ENCODE measurements at places on chromosomes 11 and 22. TPM values are rescaled to one million over a fixed set of nuclear protein-coding genes. Genes with fewer than 3 reads are reported as not detected.
A peak's percentile ranks its signal among the peaks of the same experiment; 100 is the strongest.

- no peak for DNase-seq
Observed at GRCh38 chr11:23554002-23554401, 693.7 kb upstream of the CCDC179 start.

DNA sequence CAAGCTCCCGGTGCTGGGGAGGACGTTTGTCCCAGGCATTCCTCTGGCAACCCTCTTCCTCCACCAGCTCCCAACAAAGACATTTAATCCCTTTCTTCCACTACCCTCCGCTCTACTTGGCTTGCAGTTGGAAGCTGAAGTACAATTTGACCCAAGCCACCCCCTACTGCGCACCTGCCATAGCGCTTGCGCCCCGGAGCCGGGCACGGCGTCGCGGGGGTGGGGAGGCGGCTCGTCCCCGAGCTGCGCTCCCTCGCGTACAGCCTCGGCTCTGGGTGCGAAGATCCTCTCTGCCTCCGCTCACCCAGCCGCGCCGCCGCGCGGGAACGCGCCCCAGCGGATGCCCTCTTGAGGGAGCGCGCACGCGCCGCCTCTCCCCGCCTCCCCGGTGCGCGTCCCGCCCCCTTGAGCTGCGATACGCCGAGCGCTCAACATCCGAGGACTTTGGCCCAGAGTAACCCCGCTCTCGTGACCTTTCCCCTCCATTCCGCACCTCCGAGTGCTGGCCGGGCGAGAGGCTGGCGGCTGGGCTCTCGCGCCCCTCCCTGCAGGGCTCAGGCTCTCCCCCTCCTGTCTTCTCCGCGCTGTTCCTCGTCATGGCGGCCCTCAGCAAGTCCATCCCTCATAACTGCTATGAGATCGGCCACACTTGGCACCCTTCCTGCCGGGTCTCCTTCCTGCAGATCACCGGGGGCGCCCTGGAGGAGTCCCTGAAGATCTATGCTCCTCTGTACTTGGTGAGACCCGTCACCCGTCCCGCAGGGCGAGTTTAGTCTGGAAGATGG is at the start of gene TMEM135:
TMEM135 (plus strand) TSS at position 485 of the 785 bp plus-strand sequence; CDS start at position 597, 112 bp downstream.
- DNase-seq, result peak; percentile 95

DNA sequence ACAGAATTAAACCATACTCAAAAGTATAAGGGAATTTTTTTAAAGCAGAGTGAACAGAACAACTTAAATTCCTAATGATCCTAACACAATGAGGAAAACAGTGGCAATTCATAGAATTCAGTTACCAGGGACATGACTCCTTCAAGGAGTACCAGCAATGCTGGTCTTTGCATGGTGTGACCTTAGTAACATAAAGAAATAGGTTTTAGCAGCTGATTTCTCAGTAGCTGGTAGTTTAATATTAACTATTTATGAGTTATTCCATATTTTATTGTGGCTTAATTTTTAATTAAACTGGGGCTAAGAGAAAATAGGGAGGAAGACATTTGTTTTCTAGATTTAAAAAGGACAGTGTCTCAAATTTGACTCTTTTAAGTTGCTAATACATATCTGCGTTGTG is 30.9 kb downstream of the CHKA start:
- no peak for DNase-seq

DNA sequence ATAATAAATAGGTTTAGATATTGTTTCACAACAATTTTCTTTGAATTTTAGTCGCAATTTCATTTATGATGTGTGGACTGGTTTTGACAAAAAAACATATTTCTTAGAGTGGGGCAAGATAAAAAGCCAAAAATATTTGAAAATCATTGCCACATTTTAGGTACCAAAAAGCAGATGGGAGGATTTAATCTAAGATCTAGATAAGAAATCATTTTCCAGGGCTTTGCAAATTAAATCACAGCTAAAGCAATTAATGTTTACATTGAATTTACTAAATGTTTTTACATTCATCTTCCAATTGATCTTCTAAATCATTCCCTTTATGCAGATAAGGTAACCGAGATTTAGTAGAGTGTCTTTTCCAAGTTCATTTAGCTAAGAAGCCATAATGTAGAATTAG is 1386.0 kb upstream of the TENM4 start:
- DNase-seq, result no peak

DNA sequence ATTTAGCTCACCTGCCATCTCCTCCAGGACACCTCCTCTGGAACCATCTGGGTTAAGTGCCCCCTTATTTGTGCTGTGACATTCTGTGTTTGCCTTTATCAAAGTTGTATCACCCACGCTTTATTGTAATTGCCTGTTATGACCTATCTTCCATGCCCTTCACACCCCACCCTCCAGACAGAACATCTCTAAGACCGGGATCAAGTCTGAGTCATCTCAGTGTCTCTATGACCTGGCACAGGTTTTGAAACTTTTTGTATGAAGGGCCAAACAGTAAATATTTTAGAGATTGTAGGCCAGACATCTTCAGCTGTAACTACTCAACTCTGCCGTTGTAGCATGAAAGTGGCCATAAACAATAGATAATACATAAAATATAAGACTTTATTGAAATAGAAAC is 161.8 kb downstream of the SPON1 start:
- no peak for DNase-seq

DNA sequence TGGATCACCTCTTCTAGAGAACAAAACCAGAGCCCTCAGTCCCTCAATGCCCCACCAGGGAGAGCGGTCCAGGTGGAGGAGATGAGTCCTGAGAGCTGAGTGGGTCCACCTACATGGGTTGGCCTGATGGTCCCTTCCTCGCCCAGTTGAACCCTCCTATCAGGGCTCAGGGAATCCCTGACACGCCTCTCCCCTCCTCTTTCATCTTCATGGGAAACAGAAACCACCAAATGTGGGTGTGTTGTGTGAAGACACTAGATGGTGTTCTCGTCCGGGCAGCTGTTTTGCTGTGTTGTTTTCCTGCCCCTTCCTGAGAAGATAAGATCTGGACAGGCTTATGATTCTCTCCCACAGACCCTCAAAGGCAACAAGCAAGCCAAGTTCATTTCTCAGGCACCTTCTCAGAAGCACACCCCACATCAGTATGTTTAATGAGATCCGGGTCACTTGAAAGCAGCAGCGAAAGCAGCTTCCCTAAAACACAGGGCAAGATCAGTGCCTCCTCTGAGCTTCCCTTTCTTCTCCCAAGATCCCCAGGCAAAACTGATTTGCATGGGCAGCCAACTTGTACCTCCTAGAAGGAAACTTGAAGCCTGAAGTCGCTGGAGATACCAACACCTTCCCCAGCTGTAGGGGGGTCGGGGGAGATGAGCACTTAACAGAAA is 35.3 kb upstream of the POU2AF1 start:
- no peak for DNase-seq

DNA sequence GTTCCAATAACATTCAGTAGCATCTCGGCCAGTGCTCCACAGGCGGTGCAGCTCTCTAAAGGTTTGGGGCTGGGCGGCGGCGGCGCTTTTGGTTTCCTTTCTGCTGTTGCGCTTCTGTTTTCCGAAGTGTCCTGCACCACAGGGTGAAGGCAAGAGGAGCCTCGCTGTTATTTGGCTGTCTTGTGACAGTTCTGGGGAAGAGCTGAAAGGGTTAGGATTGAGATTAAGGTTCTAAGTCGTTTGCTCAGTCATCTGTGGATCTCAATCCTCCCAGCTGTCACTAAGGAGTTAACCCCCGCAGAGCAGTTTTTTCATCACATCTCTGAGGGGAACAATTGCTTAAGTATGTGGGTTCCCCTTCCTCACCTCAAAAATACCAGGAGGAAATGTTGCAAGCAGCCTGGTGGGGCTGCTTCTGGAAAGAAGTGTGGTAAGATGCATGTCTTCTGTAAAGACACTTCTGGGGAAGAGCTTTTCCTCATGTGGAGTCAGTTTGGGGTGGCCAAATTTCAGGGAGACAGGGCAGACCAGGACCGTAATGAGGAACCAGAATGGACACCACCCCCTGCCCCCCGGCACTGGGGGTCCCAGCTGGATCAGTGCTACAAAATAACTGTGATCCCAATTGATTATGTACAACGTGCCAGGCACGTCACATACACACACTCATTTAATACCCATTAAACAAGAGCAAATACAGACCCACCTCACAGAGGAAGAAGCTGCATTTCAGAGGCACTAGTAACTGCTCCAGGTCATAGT is 14.2 kb downstream of the TMEM121B start:
- no peak for DNase-seq

DNA sequence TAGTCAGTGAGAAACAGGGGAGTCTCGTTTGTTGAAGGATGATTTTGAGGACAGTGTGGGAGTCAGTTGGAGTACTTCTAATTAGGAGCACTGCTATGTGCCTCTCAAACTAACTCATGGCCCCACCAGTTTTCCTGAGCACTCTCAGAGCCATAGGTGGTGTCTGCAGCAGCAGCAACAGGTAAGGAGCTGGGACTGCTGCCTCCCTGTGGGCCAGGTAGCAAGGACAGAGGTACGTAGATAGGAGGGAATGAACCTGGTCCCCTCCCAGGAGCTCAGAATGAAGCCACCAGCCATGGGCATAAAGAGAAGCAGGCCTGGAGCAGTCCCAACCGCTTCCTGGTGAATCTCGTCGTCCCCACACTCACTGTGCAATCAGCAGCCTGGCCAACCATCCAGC is 183.4 kb downstream of the BUD13 start:
- DNase-seq, result no peak

DNA sequence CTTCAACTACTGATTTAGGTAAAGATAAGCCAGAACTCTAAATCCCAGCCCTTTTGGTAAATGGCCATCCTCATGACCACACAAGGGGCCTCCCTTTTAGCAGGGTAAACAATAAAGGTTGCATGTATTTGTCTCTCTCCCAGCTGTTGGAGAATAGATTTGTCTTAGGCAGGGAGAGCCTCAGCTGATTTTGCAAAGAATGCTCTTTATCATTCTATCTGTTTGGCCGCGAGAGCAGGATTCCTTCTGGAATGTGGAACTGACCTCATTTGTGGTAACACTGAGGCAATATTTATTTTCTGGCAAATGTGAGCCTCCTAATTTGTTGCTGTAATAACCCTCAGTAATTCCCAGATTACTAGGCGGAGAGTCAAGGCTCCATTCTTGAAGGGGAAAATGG is 15.3 kb downstream of the PTS start:
- no peak for DNase-seq

- no peak for DNase-seq
Observed at GRCh38 chr11:22730319-22730718, 63.9 kb downstream of the GAS2 start.

- DNase-seq, result no peak
Observed at GRCh38 chr22:37631448-37632173, 7.9 kb upstream of the SH3BP1 start.

DNA sequence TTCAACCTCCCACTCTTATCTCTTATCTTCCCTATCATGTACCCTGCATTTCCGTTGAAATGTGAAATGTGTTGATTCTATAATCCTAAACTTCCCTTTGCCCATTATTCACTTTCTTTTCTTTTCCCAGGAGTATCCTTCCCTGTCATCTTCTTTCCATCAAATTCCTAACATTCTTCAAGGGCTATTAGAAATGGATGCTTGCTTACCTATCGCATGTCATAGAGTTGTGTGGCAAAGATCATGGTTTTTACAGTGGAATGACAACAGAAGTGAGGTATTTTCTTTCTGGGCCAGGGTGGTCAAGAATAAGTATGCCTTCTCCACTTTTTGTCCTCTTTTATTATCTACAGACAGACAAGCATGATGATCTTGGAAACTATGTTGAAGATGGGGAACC is 124.4 kb upstream of the SLC5A12 start:
- DNase-seq, result no peak

DNA sequence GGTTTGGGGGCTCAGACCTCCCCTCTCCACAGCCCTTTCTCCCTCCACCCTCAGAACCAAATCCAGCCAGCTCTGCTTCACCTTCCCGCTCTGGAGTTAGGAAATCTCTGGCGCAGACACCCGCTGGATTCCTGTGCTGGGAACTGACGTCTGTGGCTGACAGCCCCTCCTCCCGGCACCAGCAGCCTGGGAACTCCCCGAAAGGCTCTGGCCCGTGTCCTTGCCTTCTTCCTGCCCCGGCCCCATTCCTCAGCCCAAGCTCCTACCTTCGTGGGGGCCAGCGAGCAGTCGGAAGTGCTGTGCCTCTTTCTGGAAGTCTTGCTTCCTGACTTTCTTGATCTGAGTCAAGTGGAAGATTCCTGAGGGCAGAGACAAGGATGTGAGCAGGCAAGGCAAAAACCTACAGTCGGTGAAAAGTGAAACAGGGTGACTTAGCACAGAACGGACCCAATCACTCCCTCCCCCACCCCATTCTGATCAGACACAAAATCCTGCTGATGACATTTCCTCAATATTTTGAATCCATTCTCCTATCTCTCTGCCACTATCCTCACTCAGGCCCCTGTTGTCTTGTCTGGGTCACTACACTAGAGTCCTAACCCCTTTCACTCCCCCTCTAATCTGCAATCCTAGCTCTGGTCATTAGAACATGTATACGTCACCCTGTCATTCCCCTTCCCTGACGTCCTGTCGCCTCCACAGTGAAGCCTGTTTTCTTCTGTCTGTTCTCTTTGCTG is 34.1 kb downstream of the CHRDL2 start:
- peak; percentile 43 for DNase-seq

- DNase-seq, result peak; percentile 74
Observed at GRCh38 chr11:118870396-118871343, 13.0 kb upstream of the CXCR5 start.

- DNase-seq, result no peak
Observed at GRCh38 chr11:118217575-118217974, 7.2 kb downstream of the JAML start.

GRCh38 chr11:16225623-16226022 is 130.7 kb downstream of the SOX6 start:
- DNase-seq, result no peak

DNA sequence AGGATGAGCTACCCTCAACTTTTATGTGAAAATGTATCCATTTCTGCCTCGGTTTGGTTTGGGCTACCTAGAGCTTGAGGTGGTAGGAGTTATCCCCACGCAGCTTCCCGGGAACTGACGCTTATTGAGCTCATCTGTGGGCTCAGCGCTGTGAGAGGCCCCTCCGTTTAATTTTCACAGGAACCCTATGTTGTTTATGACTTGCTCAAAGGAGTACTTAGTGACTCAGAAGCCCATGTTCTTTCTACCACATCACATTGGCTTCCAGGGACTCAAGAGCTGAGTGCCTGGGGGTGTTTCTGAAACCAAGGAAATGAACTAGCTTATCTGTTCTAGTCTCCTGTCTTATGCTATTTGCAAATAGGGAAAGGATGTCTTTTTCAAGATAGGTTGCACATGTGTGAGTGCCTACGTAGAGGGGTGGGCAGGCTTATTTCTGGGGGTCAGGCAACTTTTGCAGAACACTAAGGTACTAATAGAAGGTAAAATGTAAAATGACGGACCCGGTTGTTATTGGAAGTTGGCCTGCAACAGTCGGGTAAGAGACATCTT is 40.5 kb downstream of the MICAL2 start:
- no peak for DNase-seq

Gene OR8B3
- not detected for total RNA-seq

Gene UCP3
- 1.3 TPM for total RNA-seq

Gene RFPL1
- total RNA-seq, result not detected

Gene AP2A2
- total RNA-seq, result 38.5 TPM

Gene IGLL5
- not detected for total RNA-seq

Gene GRM5
- not detected for total RNA-seq

Gene GTPBP1
- 21.0 TPM for total RNA-seq

Gene LGALS12
- 0.11 TPM for total RNA-seq

Gene KDM4E
- not detected for total RNA-seq
